ENCODE measurements at places on chromosomes 6 and 20.

DNA sequence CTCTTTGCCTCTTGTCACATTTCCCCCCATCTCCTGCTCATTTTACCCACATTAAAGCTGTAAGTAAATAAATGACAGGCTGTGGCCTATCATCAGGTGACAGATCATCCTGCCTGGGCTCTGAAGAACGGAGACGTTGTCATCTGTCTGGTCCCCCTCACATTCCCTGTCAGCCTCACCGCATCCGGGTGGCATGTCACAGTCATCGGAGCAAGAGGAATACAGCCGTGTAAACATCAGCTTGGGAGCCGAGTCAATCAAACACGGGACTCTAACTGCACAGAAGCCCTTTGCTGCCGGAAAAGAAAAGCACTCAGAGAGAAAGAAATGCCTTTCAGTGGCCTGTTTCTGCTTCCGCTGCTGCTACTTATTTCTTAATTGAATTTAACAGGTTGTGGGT is 371.9 kb upstream of the ID4 start:
- no peak for DNase-seq

GRCh38 chr6:38193481-38194281 is 374.2 kb downstream of the ZFAND3 start:
- no peak for DNase-seq

GRCh38 chr6:43785904-43786303 is 15.9 kb downstream of the VEGFA start:
- no peak for DNase-seq

DNA sequence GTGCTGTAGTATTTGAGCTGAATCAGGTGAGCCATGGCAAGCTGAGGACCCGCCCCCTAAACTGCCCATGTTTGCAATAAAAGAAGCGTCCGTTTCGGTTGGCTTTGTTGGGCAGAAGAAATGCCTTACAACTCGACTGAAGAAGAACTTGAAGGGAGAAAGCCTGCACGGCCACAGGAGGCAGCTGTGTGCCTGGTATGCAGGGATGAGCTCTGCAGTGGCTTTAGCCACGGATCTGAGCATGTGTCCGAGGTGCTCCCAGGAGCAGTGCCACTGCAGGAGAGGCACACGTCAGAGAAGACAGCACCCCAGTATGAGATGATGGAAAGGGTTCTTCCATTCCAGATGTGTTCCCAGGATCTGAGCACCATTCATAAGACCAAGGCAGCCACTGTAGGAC is 23.5 kb downstream of the KIZ start:
- DNase-seq = no peak

DNA sequence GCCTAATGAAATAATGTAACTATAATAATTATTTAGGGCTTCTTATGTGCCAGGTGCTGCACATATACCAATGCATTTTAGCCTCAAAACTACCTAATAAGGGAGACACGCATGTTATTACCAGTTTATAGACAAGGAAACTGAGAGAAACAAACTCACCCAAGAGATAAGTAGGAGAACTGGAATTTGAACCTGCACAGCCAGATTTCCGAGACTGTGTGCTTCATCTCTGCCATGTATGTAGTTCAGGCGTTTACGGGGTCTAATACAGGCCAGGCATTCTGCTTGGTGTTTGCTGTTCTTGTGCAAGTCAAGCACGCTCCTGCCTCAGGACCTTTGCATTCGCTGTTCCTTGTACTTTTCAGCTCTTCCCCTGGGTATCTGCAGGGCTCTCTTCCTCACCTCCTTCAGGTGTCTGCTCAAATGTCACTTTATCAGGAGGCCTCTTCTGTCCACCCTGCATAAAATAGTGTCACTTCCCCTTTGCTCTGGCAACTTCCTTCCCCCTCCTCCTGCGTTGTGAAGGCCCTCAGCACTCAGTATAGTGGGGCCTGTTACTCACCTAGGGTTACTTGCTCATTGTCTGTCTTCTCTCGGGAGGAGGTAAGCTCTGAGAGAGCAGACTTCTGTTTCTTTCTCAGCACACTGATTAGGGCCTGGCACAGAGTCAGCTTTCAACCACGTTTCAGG is 6.1 kb upstream of the NSFL1C start:
- no peak for DNase-seq

DNA sequence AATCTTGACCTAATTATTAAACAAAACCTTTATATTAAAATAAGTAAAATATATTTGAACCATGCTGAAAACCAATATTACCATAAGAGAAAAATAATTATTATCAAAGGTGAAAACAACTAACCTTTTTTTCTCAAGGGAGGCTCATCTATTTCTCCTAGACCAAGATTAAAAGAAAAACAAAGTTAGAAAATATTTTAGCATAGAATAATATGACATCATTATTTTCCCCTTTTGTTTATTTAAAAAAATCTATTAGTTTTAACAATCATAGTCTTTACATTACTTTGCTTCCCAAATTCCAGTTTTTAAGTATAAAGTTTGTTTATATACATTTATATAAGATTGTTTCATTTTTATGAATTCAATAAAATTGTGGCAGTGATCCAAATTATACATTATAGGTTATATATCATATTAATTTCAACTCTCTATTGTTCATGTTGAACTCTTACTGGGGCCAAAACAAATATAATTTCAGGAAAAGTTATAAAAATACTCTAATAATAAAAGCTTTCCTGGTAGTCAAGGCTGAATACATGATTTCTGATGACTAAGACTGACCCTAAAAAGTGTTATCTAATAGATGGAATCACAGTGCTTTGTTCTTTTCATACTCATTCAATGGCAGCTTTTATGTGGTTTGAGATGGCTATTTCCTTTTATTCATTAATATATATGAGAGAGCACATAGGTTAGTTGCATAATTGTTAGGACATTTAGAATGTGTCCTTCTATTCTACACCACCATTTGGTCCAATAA is 89.4 kb downstream of the TRDN start:
- DNase-seq = no peak

DNA sequence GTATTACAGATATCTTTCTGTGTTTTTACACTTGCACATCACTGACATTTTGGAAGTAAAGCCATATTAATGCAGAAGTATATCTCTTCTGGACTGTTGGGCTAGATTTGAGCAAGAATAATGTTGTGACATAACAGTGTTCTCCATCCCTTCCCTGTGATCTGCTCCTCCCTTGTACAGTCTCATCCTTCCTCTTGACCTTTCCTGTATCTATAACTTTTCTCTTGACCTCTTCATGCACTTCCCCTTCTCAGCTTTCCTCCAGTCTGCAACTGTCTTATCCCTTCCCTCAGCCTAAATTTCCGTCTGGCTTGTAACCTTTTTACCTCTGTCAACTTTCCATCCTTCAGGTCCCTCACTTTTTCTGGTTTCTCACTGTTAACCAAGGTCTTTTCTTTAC is 29.8 kb downstream of the NCOA3 start:
- no peak for DNase-seq

DNA sequence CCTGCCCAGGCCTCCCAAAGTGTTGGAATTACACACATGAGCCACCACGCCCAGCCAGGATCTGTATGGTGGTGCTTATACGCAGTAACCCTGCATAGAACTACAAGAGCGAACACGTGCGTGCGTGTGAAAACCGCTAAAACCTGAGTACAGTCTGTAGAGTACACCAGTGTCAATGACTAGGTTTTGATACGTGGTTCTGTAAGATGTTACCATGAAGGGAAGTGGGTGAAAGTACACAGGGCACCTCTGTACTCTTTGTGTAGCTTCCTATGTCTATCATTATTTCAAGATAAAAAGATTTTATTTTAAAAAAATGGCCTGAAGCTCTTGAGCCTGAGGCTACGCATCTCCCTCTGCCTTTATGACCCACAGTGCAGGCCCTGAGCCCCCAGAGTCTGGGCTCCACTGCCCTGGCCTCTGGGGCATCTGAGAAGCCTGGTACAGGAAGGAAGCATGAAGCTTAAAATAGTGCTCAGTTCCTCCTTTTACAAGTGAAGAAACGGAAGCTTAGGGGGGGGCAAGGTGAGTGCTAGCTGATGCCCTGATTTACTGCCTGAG is 21.6 kb downstream of the LY86 start:
- no peak for DNase-seq

- DNase-seq = no peak
Observed at GRCh38 chr6:80886475-80886874, 780.0 kb downstream of the BCKDHB start.

DNA sequence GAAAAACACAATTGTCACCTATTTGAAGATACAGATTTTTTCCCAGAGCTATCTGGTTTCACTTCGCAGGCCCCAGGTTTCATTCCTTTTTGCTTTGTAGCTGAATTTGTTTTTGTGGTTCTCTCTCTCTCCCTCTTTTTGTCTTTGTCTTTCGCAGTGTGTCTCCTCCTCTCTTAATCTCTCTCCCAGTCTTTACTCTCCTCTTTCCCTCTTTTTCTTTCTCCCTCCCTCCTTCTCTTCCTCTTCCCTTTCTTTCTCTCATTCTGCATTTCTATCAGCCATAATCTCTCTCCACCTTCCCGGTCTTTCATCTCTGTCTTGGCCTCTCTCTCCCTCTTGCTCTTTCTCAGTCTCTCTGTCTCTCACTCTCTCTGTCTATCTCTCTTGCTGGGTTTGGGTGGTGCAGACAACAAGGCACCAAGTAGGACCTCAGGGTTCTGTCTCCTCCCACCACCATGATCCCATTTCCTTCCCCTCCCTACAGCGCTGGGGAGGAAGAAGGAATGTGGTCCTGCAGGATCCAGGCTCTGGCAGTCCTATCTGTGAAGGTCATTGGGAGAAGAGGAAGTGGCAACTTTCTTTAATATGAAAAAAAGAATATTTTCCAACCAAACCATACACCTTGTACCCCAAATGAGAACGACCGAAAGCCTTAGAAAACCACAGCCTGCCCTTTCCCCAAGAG is 63.2 kb downstream of the BANF2 start:
- no peak for DNase-seq

- DNase-seq = no peak
Observed at GRCh38 chr6:73302339-73302738, 39.3 kb upstream of the KHDC1 start.

- no peak for DNase-seq
Observed at GRCh38 chr6:71367756-71368155, 79.1 kb downstream of the OGFRL1 start.

DNA sequence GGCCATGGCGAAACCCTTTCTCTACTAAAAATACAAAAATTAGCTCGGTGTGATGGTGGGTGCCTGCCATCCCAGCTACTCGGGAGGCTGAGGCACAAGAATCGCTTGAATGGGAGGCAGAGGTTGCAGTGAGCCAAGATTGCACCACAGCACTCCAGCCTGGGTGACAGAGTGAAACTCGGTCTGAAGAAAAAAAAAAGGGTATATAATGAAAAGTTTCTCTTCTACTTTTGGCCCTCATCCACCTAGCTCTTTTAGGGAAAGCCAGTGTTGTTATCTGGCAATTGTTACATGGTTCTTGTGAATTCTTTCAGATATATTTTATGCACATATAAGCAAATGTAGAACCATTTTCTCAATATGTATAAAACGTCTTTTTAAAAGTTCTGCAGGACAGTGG is 19.0 kb downstream of the KIF3B start:
- no peak for DNase-seq

DNA sequence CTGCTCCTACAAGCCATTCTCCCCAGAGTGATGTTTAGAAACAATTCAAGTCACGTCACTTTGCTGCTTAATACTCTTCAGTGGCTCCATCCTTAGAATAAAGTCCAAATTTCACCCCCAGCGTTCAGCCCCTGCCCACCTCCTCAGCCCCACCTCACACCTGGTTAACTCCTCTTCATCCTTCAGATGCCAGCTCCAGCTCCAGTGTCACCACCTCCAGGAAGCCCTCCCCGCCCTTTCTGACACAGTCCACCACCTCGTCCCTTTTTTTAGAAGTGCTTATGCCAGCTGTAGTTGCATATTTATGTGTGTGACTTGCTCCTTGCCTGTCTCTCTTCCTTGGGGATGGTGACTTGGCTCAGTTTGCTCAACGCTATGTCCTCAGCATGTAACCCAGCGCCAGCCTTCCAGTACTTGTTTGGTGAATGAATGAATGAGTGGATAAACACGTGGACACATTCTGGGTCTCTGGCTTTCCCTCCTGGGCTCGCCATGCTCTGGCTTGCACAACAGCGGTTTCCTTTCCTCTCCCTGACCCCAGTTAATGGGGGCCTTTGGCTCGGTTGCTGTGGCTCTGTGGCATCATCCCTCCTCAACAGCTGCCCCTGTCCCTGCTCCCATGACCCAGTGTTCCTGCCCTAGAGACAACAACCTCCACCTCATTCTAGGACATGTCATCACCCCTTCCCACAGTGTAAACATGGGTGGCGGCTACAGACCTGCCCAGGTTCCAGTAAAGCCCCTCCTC is 3.7 kb upstream of the IP6K3 start:
- no peak for DNase-seq

- DNase-seq = no peak
Observed at GRCh38 chr20:23049201-23050075, at the start of gene THBD. Gene THBD, minus strand, starts transcription at chr20:23049672. Its CDS starts 168 bp downstream, at chr20:23049504.
